Skeletal muscle cell (primary cell): ENCODE measurements at places on chromosomes 11 and 22.

GRCh38 chr22:27278946-27279345 lies 522.6 kb downstream of the MN1 start:
- no peak for DNase-seq

- no peak for DNase-seq
Observed at GRCh38 chr11:4087551-4087950, 7.0 kb upstream of the RRM1 start.

GRCh38 chr11:91248199-91248807 lies 976.3 kb upstream of the FAT3 start:
- no peak for DNase-seq

DNA sequence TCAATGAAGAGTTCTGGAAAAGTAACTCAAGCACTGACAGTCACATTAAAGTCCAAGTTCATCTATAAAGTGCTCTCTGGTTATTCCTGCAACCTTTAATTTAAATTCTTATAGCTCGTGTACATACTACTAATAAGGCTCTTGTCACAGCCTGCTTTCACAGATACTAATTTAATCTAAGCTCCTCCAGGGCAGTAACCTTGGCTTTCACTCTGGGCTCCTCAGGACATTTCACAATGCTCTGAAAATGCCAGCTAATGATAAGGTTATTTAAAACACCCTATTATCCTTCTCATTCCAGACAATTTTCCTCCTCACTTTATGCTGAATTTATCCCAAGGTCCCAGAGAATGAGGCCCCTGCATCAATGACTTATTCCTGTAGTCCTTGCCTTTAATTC lies 242.7 kb upstream of the CCDC90B start:
- DNase-seq, result no peak
